Ascending aorta (tissue), 2 donors: ENCODE measurements at places on chromosomes 7 and 10. TPM values are rescaled to one million over a fixed set of nuclear protein-coding genes. Genes with fewer than 3 reads are reported as not detected.

Gene JAKMIP3
- not detected for total RNA-seq

- no peak for DNase-seq
- peak overlapping the region; percentile 34 for H3K27ac ChIP-seq
- H3K4me1 ChIP-seq: peaks cover 6% of the 10 kb centered on the region
- no peaks in the 10 kb centered on the region for H3K27me3 ChIP-seq
- H3K4me3 ChIP-seq: no peak overlapping the region
These were observed 9.5 kb upstream of the SUN1 start for GRCh38 chr7:822692-823276.

- no peaks in the 10 kb centered on the region for H3K27me3 ChIP-seq
- H3K36me3 ChIP-seq: no peaks in the 10 kb centered on the region
- peak within 1 kb of the TSS; percentile 75 for H3K4me3 ChIP-seq
- H3K4me1 ChIP-seq: peaks cover 58% of the 10 kb centered on the region
- H3K27ac ChIP-seq: peak within 1 kb of the TSS; percentile 85
- no peak for DNase-seq
These were observed at the start of gene TNS3 for GRCh38 chr7:47581804-47582763. TSS of gene TNS3 (minus strand) at chr7:47582111. CDS start at chr7:47439636, 142,475 bp downstream.

Gene WNT8B
- not detected for total RNA-seq

DNA sequence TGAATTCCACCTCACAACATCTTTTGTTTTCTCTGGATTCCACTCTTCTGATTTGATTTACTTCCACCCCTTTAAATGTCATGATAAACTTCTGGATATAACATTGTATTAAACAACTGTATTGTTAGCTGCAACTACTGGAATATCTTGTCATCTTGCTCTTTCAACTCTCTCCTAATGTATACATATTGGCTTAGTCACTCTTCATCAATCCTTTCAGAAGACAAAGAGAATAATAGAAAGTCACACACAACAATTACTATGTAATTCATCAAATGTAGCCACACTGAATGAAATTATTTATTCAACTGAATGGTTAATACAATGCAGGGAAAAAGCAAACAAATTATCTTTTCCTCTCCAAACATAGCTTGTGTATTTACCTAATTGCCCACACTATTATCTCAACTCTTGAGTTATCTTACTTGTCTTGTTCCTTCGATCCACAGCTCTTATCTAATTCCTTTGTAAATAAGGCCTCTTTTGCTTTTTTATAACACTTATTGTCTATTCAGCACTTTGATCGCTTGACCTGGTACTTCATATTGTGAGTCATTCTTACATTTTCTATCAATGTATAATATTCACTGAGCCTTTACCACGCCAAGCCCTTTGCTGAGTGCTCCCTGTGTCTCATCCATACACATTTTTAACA, 16.7 kb downstream of the SEMA3A start:
- H3K4me1 ChIP-seq: no peaks in the 10 kb centered on the region
- no peak overlapping the region for H3K4me3 ChIP-seq
- H3K27me3 ChIP-seq: no peaks in the 10 kb centered on the region
- DNase-seq: no peak

GRCh38 chr10:34078745-34079470, 736.2 kb downstream of the PARD3 start:
- H3K27ac ChIP-seq: peak overlapping the region; percentile 62
- peak; percentile 92 for DNase-seq
- H3K4me3 ChIP-seq: no peak overlapping the region
- H3K27me3 ChIP-seq: no peaks in the 10 kb centered on the region

- no peak overlapping the region for H3K4me3 ChIP-seq
- H3K36me3 ChIP-seq: no peaks in the 10 kb centered on the region
- no peak overlapping the region for H3K27ac ChIP-seq
- DNase-seq: no peak
- peaks cover 7% of the 10 kb centered on the region for H3K4me1 ChIP-seq
These were observed 30.5 kb downstream of the ACTA2 start for GRCh38 chr10:88922041-88922440.

DNA sequence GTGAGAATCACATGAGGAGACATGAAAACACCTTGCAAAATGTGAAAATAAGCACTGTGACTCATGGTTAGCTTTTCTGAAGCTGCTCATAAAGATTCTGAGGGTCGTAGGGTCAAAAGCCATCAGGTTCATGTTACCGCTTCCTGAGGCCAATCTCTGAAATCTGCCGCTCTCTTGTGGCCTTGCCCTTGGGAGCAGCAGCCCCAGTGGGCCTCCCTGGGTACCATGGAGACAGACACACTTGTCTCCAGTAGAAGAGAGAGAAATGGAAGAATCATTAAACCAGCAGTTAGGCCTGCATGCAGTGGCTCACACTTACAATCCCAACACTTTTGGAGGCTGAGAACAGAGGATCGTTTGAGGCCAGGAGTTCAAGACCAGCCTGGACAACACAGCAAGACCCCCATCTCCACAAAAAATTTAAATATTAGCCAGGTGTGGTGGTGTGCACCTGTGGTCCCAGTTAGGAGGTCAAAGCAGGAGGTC, 42.8 kb downstream of the NIPSNAP2 start:
- no peak overlapping the region for H3K4me3 ChIP-seq
- no peak overlapping the region for H3K27ac ChIP-seq
- H3K4me1 ChIP-seq: peaks cover 2% of the 10 kb centered on the region
- no peaks in the 10 kb centered on the region for H3K36me3 ChIP-seq
- H3K27me3 ChIP-seq: no peaks in the 10 kb centered on the region

Gene DRGX
- not detected for total RNA-seq

Gene KAZALD1
- 5.7 TPM for total RNA-seq

Gene HOGA1
- 2.6 TPM for total RNA-seq

DNA sequence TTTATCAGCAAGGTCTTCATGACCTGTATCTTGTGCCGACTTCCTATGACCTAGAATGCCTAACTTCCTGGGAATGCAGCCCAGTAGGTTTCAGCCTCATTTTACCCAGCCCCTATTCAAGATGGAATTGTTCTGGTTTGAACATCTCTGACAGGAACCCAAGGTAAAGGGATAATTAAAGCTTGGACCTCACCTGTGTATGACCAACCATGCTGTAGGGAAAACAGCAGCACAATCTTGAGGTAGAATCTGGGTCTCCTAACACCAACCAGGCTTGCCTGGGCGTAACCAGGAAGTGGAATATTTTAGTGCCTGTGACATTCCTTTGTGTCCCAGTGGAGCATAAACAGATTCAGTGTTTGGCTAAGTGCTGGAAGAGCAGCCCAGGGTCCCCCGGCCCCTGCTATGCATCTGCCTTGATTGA, 94.1 kb downstream of the PFKFB3 start:
- H3K4me1 ChIP-seq: peaks cover 39% of the 10 kb centered on the region
- no peak for DNase-seq
- no peaks in the 10 kb centered on the region for H3K27me3 ChIP-seq
- H3K36me3 ChIP-seq: no peaks in the 10 kb centered on the region

GRCh38 chr7:135616136-135616535, 46.2 kb upstream of the STMP1 start:
- no peak overlapping the region for H3K4me3 ChIP-seq
- H3K36me3 ChIP-seq: peaks cover 52% of the 10 kb centered on the region
- no peak overlapping the region for H3K27ac ChIP-seq
- H3K4me1 ChIP-seq: peaks cover 4% of the 10 kb centered on the region
- no peaks in the 10 kb centered on the region for H3K27me3 ChIP-seq

Gene TMEM130
- total RNA-seq: 33.6 TPM

DNA sequence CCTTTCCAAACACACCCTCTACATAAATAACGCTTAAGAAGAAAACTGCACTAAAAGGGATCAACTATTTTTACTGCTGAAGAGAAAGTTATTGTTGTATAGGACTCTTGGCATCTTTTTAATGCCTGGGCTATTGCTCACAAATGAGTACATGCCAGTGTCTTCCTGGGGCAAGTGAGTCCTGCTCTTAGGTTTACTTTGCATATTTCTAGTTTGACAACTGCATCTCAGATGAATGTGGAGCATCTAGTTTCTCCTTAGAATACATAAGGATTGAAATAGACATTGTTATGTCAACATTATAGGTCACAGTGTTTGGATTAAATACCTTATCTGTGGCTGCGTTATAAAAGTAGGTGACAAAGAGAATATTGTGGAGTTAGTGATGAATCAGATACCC, 44.5 kb downstream of the PSMC2 start:
- no peaks in the 10 kb centered on the region for H3K36me3 ChIP-seq
- DNase-seq: no peak
- H3K4me3 ChIP-seq: no peak overlapping the region

Gene HYAL4
- not detected for total RNA-seq

DNA sequence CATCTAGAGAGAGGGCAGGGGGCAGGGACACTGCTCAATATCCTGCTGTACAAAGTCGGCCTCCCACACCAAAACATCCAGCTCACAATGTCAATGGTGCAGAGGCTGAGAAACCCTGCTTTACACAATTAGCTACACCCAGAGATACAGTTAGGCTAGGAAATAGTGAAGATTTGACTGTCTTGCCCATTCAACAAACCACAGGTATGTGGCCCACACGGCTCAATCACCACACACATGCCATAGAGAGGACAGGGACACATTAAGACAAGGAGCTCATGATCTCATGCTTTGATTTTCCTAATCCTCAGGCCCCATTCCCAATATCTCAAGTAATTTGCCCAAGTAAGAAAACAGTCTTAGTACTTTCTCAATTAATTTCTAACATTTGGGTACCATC, 110.4 kb downstream of the OSBPL3 start:
- H3K27me3 ChIP-seq: no peaks in the 10 kb centered on the region
- no peak overlapping the region for H3K4me3 ChIP-seq
- no peak overlapping the region for H3K27ac ChIP-seq

GRCh38 chr7:37031571-37032257, 307.4 kb upstream of the AOAH start:
- H3K27ac ChIP-seq: peak overlapping the region; percentile 80
- peaks cover 3% of the 10 kb centered on the region for H3K4me1 ChIP-seq
- no peaks in the 10 kb centered on the region for H3K27me3 ChIP-seq
- H3K4me3 ChIP-seq: no peak overlapping the region

Gene EGR2
- total RNA-seq: 11.9 TPM

GRCh38 chr7:103651593-103652377, 205.8 kb upstream of the SLC26A5 start:
- no peaks in the 10 kb centered on the region for H3K36me3 ChIP-seq
- H3K4me1 ChIP-seq: no peaks in the 10 kb centered on the region
- no peak overlapping the region for H3K4me3 ChIP-seq
- no peak for DNase-seq
- no peaks in the 10 kb centered on the region for H3K27me3 ChIP-seq
- no peak overlapping the region for H3K27ac ChIP-seq

Gene LRRC18
- total RNA-seq: not detected

Gene COL17A1
- total RNA-seq: 0.64 TPM

GRCh38 chr7:150778014-150778737, 22.0 kb downstream of the TMEM176B start:
- H3K4me1 ChIP-seq: no peaks in the 10 kb centered on the region
- no peaks in the 10 kb centered on the region for H3K27me3 ChIP-seq
- no peak for DNase-seq
- H3K4me3 ChIP-seq: no peak overlapping the region
- H3K36me3 ChIP-seq: no peaks in the 10 kb centered on the region

Gene TMEM72
- not detected for total RNA-seq

DNA sequence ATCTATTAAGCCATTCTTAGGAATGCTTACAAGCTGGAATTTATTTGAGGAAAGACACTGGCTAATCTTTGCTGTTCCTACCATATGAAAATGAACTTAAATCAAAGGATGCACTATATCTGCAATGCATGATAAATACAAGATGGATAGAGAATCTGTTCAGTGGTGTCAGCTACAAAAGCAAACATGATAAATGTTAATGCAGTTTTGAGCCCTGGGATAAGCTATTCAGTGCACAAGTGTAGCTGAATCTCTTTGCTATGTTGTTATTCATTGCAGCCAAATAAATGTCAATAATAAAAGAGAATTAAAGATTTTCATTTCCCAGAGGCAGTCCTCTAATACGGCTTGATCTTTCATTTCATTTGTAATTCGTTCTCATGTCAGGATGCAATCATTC, 223.8 kb upstream of the KAT6B start:
- no peaks in the 10 kb centered on the region for H3K36me3 ChIP-seq
- H3K4me3 ChIP-seq: no peak overlapping the region
- H3K27ac ChIP-seq: no peak overlapping the region
- H3K27me3 ChIP-seq: no peaks in the 10 kb centered on the region
- no peaks in the 10 kb centered on the region for H3K4me1 ChIP-seq

DNA sequence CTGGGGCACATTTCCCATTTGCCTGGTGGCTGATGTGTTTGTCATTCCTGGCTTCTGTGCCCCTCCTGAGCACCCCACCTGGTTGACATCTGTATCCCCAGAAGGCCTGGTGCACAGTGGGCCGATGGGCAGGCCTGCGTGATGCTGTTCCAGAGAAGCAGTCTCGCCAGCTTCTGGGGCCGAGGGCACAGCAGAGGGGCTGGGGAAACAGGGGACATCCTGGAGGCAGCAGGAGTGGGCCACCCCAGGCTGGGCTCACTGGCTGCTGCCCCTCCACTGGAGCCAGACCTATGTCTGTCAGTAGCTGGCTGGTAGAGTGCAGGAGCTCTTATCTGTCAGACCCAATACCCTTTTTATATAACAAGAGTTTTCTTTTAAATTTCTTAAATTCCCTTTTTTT, 896 bp upstream of the MYL7 start:
- no peak for DNase-seq
- H3K4me3 ChIP-seq: no peak overlapping the region
- no peaks in the 10 kb centered on the region for H3K4me1 ChIP-seq
- H3K36me3 ChIP-seq: no peaks in the 10 kb centered on the region
- H3K27me3 ChIP-seq: no peaks in the 10 kb centered on the region

Gene CLRN3
- total RNA-seq: not detected

DNA sequence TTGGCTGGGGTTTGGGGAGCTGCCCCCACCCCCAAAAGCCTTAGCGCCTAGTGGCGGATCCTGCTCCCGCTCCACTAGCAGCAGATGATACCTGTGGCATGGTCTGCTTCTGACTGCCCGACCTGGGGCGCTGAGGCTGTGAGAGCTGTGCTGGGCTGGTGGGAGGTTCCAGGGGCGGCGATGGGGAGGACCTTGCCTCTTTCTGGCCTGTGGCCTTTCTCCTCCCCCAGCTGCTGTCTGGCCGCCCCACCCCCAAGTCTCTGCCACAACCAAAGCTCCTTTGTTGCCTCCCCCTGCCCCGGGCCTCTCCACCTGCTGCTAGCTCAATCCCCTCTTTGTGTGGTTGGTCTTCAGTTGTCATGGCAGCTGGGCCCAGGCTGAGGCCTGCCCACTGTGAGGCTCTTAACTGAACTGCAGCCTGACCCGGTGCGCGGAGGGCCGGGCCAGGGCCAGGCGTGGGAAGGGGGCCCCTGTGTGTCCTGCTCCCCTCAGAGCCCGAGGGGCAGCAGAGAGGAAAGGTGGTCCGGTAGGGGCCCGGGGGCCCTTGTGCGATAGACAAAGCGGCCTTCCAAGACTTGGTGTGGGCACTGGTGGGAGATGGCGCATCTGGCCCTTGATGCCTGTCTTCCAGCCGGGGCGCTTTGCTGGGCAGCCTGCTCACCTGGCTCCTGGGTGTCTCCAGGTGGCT, 4.7 kb downstream of the ZNF775 start:
- H3K4me3 ChIP-seq: no peak overlapping the region
- H3K27ac ChIP-seq: no peak overlapping the region
- DNase-seq: no peak
- peaks cover 9% of the 10 kb centered on the region for H3K4me1 ChIP-seq
